ENCODE measurements at places on chromosomes 12 and 14.

DNA sequence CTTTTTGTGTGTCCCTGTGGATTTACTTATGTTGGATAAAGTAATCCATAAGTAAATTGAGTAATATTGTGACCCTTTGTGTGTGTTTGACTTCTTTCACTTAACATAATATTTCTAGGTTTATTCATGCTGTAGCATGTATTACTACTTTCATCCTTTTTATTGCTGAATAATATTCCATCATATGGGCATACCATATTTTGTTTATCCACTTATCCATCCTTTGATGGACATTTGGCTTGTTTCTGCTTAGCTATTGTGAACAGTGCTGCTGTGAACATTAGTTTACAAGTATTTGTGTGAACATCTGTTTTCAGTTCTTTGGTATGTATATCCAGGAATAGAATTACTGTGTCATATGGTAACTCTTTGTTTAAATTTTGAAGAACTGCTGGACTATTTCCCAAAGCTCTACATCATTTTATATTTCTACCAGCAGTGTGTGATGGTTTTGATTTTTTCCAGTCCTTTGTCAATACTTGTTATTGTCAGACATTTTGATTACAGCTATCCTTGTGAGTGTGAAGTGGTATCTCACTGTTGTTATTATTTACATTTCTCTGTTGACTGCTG is 25.2 kb downstream of the G2E3 start:
- DNase-seq: no peak

DNA sequence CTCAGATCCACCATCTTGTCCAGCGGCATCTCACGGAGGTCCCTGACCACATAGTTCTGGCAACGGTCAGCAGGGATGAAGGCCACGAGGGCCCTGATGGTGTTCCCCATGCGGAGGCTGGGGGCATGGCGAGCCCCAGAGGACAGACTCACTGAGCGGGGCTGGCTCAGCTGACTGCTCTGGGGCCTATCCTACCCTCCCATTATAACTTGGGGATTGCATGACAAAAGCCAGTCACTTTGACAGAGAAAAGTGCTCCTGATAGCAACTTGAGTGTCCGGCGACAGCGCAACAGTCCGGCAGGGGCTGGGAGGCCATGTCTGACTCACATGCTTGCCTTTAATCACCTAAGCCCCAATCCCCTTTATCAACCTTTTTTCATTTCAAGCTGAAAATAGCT is at the start of gene LRRC10:
Gene LRRC10 (minus strand): TSS at position 179 of the 400 bp plus-strand sequence. CDS start 69 bp downstream, at position 110.
- DNase-seq: no peak

DNA sequence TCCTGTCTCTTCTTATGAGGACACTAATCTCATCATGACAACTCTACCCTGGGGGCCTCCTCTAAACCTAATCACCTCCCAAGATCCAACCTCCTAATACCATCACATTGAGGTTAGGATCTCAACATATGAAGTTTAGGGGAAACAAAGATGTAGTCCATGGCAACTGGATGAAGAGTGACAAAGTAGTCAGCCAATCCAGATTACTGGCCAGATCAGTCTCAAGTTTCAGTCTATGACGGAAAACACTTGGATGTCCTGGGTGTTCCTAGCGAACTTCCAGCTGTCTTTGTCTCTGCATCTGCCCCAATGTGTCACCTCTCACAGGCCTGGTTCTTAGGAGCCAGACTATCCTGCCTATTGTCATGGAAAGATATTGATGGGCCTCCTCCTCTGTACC is 630.8 kb downstream of the AACS start:
- no peak for DNase-seq

DNA sequence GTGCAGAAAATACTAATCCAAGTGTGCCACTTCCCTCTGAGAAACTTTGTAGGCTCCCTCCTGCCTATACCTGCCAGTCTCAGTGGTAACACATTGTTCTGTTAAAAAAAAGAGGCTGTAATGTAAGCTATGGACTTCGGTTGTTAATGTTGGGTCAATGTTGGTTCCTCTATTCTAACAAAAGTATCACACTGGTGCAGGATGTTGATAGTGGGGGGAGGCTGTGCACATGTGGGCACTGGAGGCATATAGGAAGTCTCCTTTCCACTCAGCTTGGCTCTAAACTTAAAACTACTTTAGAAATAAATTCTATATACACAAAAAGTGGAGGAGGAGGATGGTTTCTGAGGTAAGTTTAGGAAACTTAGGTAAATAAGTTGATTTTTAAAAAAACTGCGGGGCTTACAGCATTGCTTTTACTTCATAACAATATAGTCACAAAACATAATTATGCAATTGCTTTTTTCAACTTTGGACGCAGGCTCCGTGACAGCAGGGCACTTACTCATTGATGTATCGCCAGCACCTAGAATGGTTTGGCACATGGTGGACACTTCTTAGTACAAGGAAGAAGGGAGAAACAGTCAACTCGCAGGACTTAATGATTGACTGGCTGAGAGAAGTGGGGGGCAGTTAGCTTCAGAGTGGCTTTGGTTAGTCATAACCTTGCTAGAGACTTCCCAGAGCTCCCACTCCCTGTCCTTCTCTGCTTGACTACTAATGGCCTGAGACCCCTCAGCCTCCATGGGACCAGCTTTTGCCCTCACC is 7.9 kb upstream of the NYNRIN start:
- peak; percentile 10 for DNase-seq

- DNase-seq: no peak
Observed at GRCh38 chr12:113235976-113236375, 14.7 kb downstream of the TPCN1 start.

- peak; percentile 69 for DNase-seq
Observed at GRCh38 chr12:106248312-106248845, 559 bp upstream of the CKAP4 start.

GRCh38 chr12:101597164-101597563 is 2.4 kb downstream of the MYBPC1 start:
- no peak for DNase-seq

DNA sequence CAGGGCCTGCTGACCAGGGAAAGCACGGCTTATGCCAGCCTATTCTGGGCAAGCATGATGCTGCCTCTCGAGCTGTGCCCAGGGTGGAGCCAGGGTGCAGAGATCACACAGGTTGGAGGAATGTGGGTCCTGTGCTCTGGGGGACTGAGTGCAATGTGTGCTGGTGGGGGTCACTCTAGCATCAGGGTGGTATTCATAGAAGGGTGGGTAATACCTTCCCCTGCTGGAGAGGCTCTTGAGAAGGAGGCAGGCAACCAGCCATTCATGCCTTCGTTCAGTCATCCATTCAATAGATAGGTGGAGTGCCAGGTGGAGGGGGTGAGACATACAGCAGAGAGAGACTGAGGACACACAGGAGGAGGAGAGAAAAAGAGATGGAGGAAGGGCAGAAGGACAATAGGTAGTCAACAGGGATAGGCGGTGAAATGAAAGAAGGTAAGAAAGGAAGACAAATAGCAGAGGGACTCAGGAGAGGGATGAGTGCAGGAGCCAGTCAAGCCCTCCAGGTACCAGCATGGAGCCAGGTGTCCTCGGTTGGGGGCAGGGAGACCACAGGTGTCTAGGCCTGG is 5.2 kb upstream of the ZNF385A start:
- DNase-seq: no peak

DNA sequence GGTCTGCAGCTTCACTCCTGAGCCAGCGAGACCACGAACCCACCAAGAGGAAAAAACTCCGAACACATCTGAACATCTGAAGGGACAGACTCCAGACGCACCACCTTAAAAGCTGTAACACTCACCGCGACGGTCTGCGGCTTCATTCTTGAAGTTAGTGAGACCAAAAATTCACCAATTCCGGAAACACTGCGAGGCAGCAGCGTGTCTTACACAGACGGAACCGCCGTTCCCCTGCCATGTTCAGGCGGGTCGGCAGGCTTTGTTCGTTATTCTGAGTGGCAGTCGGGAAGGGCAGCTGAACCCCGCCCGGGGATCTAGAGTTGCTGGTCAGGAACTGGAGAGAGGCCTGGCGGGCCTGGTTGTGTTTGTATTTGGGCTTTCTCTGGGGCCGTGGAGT is 20.3 kb upstream of the LPCAT3 start:
- DNase-seq: no peak

DNA sequence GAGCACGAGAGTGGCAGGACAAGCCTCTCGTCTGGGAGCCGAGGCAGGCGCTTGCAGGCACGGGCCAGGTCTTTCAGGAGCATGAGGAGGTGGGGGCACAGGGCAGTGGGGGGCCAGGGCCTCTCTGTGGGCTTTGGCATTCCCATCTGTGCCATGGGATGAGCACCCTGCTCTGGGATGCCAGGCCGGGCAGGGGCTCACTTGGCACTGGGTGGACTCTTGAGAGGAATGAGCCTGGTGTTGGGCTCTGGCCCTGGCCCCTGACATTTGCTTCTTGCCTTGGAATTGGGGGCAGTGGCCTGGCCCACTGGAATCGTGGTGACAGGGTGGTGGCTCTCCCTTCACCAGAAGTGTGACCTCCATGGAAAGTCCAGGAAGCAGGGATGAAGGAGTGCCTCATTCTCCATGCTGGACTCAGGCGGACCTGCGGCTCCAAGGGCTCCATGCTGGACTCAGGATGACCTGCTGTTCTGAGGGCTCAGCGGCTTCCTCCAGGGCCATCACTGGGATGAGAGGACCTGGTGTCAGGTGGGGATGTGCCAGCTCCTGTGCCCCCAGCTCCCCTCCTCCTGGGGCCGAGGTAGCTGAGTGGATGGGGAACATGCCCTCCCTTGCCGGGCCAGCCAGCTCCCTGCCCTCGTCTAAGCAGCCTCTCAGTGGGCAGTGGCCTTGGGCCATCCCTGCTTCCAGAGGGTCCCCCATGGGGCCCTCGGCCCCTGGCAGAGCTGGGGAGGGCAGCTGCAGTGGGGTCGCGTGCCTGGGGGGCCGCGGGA is 220.3 kb downstream of the KIF26A start:
- DNase-seq: no peak

GRCh38 chr14:89233184-89233583 is 183.8 kb downstream of the FOXN3 start:
- no peak for DNase-seq

- peak; percentile 71 for DNase-seq
Observed at GRCh38 chr12:110015132-110015531, 15.9 kb downstream of the ANKRD13A start.

DNA sequence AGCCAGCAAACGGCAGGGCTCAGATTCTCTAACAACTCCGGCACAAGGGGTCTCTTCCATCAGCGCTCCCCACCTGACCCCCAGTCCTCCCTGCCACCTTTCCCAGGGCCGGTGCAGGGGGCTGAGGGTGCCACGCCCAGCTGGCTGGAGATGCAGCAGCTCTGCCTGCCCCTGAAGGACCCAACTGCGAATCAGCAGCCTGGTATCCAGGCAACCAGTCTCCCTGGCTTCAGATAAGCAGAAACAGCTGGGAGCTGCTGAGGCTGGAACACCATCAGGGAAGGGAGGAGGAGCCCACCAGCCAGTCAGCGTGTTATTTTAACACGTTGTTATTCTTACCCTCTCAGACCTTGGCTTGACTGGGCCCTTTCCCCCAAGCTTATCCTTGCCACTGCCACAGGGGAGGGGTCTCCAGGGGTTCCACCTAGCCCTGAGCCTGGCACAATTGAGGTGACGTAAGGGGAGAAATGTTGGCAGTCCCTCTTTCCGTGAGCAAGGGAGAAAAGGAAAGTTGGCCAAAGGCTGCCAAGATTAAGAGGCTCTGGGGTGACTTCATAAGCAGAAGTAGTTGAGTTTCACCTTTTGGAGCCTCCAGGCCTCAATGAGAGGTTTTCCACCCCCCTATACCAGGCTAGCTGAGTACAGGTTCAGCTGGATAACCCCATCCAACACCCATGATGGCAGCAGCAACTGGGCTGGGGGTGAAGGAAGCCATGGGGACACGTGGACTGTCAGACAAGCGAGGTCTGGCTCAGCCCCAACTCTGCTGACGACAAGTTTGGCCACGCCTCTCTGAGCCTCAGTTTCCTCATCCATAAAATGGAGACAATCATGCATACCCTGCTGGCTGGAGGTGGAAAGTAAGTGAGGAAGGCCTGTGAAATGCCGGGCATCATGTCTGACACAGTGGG is 91.1 kb downstream of the IRF2BPL start:
- peak; percentile 15 for DNase-seq

- peak; percentile 67 for DNase-seq
Observed at GRCh38 chr12:29073631-29074239, 75.3 kb upstream of the FAR2 start.

DNA sequence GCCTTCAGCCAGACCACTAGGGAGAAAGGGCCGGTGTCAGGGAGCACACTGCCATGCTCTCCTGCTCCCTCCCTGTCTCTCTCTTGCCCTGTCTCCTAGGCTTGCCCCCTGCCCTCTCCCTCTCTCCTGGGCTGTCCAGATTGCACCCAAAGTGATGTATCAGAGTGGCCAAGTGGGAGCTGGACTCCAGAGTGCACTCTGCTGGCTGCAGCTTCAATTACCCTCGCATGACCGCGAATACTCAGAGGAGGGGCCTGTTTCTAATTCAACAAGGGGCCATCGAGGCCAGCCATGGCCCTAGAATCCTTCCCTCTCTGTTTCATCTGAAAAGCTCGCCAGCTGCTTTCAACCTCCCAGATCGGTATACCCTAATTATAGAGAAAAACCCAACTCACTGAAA is 206.4 kb upstream of the FKBP4 start:
- no peak for DNase-seq

- peak; percentile 80 for DNase-seq
Observed at GRCh38 chr14:80954687-80955299, 628 bp upstream of the TSHR start.

DNA sequence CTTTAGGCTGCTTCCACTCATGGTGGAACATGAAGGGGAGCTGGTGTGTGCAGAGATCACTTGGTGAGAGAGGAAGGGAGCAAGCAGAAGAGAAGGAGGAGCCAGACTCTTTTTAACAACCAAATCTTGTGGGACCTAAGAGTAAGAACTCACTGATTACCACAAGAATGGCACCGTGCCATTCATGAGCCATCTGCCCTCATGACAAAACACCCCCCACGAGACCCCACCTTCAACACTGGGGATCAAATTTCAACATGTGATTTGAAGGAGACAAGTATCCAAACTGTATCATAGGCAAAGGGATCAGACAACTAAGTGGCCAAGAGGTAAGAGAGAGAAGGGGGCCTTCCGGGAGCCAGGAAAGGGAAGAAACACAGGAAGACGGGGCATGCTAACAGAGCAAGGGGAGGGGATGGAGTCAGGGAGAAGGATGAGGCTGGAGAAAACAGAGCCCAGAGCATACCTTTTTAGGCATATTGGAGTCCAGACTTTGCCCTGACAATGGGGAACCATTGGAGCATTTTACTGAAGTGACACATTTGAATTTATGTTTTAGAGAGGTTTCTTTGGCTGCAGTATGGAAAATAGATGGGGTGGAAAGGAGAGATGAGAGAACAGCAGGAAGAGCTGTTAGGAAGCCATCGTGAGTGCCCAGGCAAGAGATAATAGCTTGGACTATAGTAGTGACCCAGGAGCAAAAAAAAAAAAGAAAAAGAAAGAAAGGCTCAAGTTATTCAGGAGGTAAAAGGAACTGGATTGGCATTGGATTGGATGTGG is 204.4 kb upstream of the NUDT4 start:
- DNase-seq: no peak

- DNase-seq: no peak
Observed at GRCh38 chr14:85058150-85058549, 471.8 kb upstream of the FLRT2 start.

- peak; percentile 91 for DNase-seq
Observed at GRCh38 chr14:54175298-54175942, 218.8 kb upstream of the BMP4 start.

GRCh38 chr14:32201816-32202490 is at the start of gene RNU6-7:
TSS of gene RNU6-7 (plus strand) at chr14:32202045.
- DNase-seq: no peak
